Lower leg skin (tissue), 4 donors: ENCODE measurements at places on chromosomes 12 and 14.

- DNase-seq = no peak
These were observed 652 bp upstream of the POLE2 start for GRCh38 chr14:49688701-49689030.

- DNase-seq = no peak
These were observed 898 bp downstream of the SDSL start for GRCh38 chr12:113422886-113423669.

GRCh38 chr12:114935658-114936057 is 251.7 kb upstream of the TBX3 start:
- DNase-seq = no peak

GRCh38 chr12:991350-992333 is 619 bp downstream of the ERC1 start:
- peak; percentile 30 for DNase-seq

DNA sequence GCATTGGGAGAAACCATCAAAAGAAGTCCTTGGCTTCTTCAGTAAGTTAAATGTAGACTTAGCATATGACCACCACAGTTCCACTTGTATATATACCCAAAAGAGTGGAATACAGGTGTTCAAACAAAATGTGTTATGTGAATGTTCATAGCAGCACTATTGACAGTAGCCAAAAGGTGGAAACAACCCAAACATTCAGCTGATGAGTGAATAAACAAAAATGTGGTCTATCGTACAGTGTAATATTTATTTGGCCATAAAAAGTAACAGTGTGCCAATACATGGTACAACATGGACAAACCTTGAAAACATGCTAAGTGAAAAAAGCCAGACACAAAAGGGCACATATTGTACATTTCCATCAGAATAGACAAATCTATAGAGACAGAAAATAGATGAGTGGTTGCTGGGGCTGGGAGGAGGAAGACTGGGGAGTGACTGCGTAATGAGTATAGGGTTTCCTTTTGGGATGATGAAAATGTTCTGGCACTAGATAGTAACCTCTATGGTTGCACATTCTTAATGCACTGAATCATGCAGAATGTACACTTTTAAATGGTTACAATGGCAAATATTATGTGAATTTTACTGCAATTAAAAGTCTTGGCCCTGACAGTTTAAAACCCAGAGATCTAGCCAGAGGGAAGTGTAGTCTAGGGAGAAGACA is 5.5 kb downstream of the ERP29 start:
- DNase-seq = no peak

- no peak for DNase-seq
These were observed 126.8 kb downstream of the TMTC1 start for GRCh38 chr12:29656762-29657538.

GRCh38 chr14:23929822-23930294 is 23.7 kb upstream of the DHRS4 start:
- peak; percentile 69 for DNase-seq

DNA sequence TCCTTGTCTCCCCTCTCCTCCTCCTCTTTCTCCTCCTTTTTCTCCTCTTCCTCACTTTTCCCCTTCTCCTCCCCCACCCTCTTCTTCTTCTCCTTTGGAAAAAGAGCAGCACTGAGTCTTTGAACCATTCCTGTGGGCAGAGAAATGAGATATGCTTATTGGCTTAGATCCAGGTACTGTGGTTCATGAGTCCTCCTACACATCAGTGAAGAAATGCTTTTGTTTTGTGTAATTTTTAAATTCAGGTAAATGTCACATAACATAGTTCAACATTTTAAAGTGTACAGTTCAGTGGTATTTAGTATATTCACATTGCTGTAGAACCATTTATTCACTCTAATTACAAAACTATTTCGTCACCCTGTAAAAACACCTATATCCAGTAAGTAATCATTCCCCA is 402.1 kb downstream of the AACS start:
- no peak for DNase-seq

DNA sequence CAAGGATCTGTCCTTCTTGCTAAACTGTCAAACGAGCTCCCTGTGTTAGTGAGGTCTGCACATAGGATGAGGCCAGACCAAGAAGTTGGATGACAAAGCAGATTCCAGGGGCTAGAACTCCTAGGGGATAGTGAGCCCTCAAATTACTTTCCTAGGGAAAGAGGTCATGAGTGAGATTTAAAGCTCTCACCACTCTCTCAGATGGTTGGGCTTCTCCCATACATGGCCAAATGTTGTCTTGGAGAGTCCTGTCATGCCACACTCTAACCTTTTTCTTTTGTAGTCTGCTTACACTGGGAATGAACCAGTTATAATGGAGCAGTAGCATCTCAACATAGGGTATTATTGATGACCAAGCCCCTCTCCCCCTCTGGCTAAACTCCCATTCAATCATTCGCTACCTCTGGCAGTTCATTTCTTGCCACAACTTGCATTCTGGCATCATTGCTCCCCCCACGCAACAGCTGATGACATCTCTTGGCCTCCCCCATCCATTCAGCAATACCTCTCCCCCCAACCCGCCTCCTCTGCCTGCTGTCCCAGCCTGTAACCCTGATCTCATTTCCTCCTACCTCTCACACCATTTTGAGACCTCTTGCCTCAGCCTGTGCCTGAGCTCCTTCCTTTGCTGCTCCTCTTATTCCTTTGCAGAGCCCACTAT is 64.7 kb upstream of the CISTR start:
- no peak for DNase-seq

DNA sequence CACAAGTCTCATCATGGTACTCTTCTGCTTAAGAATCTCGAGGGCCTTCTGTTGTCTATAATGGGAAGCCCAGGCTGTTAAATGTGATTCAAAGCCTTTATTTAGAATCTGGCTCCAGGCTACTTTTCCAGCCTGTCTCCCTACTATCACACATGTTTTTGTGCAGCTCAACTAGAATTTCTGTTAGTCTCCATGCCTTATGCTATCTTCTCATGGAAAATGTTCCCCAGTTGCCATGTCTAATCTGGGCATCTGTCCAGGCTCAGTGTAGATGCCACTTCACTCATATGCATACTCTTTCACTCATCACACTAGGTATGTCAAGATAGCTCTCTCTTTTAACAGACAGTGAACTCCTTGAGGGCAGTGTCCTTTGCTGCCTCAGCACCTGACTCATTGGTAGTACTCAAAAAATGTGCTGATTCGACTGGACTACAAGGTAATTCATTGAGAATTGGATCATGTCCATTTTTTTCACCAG is 145.3 kb downstream of the TTLL5 start:
- DNase-seq = no peak

GRCh38 chr12:13062669-13063068 is 18.5 kb downstream of the FAM234B start:
- no peak for DNase-seq

GRCh38 chr14:104290058-104290667 is 151.8 kb downstream of the KIF26A start:
- DNase-seq = no peak

- DNase-seq = no peak
These were observed 38.6 kb upstream of the KCNJ8 start for GRCh38 chr12:21813125-21813524.

- DNase-seq = no peak
These were observed 48.8 kb downstream of the SYNE2 start for GRCh38 chr14:63901434-63902085.

DNA sequence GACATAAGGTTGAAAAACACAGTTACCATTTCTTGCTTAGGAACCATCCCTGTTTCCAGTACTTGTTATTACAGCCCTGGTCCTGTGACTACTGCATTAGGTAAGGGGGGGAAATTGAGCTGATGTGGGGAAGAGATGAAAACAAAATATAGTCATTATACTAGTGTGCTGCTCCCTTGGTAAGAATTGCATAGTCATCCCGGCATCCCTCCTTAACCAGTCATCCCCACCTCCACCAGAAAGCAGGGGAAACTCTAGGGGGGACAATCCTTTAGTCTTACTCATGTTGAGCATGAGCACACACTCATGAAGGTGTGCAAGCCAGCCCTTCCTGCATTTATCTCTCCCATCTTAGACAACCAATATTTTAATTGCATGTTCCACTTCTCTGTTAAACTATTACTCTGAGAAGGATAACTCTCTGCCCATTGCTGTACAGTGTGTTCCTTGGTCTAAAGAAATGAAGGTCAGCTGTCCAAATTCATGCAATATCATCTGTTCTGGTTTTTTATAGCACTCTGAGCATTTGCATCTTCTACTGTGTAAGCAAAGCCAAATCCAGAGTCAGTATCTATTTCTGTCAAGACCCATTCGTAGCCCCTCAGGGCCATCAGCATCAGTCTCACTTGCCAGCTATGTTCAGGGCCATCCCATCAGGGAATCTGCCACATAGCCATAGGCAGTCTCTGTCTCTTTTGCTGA is 46.8 kb downstream of the TMEM30B start:
- no peak for DNase-seq

DNA sequence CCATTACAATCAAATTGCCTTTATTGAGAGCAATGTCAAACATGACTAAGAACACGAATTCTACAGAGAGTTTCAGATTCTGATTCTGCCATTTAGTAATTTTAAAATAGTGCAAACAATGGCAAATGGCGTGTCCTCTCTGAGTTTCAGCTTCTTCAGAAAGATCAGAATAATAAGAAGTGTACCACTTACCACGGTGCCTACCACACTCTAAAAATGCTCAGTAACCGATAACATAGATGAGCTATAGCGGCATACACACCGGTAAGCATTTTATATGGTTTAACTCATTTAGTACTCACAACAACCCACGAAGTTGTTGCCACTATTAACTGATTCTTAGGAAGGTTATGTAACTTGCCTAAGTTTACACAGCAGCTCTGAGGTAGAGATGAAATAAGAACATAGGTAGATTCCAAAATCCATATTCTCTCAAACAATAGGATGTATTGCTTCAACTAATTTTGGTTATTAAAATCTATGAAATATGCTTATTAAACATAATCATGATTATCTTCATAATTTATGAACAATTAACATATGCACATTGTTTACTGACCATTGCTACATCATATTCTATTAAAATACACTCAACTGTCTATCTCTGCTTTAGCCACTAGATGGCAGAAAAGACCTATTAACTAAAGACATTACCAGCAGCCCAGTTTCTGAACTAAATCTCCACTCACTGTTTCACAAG is 38.3 kb downstream of the SLC6A15 start:
- DNase-seq = no peak

- DNase-seq = no peak
These were observed 83.9 kb downstream of the ALG10 start for GRCh38 chr12:34106172-34106571.

GRCh38 chr12:58988643-58989344 is 68.5 kb upstream of the LRIG3 start:
- DNase-seq = no peak

DNA sequence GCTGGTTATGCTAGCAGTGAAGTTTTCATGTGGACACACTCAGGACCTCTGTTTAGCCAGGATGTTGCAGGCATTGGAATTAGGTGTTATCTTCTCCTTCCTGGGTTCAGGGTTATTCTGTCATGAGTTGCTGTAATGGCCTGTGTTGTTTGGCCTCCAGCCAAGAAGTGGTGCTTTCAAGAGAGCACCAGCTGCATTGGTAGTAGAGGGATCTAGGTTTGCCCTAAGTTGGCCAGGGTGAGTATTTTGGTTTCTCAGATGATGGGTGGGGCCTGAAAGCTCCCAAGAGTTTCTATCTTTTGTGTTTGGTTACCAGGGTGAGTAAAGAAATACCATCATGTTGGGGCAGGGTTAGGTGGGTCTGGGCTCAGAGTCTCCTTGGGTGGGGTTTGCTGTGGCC is 2.7 kb upstream of the GZMH start:
- no peak for DNase-seq
